Naive thymus-derived CD4-positive, alpha-beta T cell (primary cell): ENCODE measurements at places on chromosomes 11 and 22.

GRCh38 chr11:9315078-9315688, 790 bp upstream of the TMEM41B start:
- DNase-seq: no peak
- H3K4me1 ChIP-seq: peaks cover 16% of the 10 kb centered on the region
- peak overlapping the region; percentile 88 for H3K27ac ChIP-seq
- no peaks in the 10 kb centered on the region for H3K36me3 ChIP-seq
- peak overlapping the region; percentile 90 for H3K4me3 ChIP-seq
- no peaks in the 10 kb centered on the region for H3K27me3 ChIP-seq

DNA sequence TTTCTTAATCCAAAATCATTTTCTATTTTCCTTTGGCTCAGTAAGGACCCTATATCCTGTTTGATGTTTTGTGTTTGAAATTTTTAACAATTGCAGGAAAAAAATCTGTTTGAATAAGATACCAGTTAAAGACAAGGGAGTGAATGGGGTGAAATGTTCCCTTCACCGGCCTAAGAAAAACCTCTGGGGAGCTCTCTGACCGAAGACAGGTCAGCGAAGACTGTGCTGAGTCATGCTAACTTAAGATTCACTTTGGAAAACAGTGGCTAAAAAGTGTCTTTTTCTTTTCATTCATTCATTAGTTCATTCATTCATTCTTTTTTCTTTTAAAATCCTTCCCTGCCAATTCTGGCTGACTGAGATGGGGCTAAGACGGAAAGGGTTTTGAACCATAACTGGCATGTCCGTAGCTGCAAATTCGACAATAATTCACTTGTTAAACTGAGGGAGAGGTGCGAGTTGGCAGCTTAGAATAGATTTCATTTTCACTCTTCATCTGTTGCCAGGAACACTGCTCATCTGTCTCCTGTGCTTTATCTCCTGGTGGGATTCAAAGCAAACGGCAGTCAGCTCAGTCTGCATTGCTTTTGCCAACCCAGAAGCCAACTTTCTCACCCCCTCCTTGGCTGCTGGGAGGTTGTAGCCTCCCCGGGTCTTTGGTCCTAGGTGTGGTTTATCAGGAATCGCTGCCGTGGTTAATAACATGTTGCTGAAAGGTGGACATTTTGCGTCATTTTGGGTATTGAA, 434.0 kb upstream of the LARGE1 start:
- H3K27me3 ChIP-seq: no peaks in the 10 kb centered on the region
- no peak overlapping the region for H3K4me3 ChIP-seq
- no peaks in the 10 kb centered on the region for H3K4me1 ChIP-seq
- H3K36me3 ChIP-seq: no peaks in the 10 kb centered on the region
- DNase-seq: no peak

DNA sequence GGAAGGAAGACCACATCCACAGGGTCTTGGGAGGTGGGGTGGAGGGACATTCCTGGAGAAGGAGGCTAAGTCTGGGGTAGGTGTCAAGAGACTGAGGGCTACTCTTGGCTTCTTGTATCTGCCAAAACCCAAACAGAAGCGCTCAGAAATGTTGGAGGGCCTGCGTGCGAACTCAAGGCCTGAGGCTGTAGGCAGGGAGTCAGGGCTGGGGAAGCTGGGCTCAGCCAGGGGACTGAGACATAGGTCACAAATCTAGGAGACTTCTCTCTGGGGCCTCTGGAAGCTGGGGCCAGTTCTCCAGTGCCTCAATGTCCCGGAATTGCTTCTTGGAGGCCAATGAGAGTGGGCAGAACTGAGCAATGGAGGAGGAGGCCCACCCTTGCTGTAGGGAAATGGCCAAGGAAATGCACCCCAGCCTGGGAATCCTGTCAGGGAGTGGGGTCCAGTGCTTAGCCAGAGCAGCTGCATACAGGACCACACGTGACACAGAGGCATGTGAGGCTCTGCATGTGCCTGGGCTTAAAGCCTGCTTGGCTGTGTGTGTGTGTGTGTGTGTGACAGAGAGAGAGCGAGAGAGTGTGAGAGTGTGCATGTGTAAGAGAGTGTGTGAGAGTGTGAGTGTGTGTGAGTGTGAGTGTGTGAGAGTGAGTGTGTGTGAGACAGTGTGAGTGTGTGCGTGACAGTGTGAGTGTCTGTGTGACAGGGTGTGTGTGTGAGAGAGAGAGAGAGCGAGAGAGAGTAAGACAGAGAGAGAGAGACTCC, 141.3 kb downstream of the ST3GAL4 start:
- no peaks in the 10 kb centered on the region for H3K36me3 ChIP-seq
- no peaks in the 10 kb centered on the region for H3K4me1 ChIP-seq
- H3K27me3 ChIP-seq: no peaks in the 10 kb centered on the region
- DNase-seq: no peak
- no peak overlapping the region for H3K27ac ChIP-seq

DNA sequence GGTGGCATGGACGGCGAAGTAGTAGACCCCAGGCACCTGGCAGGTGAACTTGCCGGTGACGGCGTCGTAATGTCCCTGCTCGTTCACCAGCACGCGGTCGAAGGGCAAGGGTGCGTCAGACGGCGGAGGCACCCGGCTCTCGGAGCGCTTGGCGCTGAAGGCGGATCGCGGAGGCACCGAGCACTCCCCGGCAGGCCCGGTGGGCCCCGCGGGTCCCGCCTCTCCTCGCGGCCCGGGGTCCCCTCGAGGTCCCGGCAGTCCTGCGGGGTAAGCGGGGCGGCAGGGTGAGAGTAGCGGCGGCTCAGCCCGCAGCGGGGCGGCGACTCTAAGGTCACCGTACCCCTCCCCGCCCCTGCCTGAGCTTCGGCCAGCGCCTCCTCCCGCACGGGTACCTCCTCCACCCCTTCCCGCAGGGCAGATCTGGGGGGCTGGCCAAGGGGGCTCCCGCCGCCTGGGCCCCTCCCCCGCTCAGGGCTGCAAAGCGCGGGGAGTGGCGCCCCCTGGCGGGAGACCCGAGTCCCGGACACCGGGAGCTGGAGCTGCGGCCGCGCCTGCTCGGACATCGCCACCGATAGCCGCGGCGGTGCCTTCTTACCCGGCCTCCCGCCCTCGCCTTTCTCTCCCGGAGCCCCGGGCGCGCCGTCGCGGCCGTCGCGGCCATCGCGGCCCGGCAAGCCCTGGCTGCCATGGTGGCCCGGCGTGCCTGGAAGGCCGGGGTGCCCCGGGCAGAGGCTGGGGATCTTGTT, 921 bp downstream of the C1QTNF5 start:
- peaks cover 7% of the 10 kb centered on the region for H3K4me1 ChIP-seq
- no peak overlapping the region for H3K4me3 ChIP-seq
- no peaks in the 10 kb centered on the region for H3K36me3 ChIP-seq

GRCh38 chr22:48367731-48368130, 1459.9 kb downstream of the BRD1 start:
- H3K27ac ChIP-seq: no peak overlapping the region
- no peak for DNase-seq
- H3K4me3 ChIP-seq: no peak overlapping the region
